ENCODE measurements at places on chromosomes 7 and 10.

DNA sequence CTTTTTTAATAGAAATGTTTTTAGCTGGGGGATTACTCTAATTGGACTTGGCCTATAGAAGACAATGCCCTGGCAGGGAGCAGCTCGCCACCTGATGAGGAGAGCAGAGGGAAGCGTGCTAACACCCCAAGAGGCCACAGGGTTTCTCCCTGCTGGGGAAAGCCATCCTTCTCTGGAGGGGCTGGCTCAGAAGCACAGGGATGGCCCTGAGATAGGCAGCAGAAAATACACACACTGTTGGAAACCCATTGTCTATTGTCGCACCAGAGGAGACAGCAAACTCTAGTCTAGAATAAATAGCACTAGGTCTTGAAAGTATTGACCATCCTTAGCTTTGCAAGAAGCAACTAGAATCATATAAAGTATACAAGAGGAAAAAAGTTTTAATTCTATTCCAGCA lies 5.4 kb downstream of the COBL start:
- DNase-seq = no peak

- no peak for DNase-seq
Observed at GRCh38 chr10:77548157-77548556, 89.5 kb downstream of the KCNMA1 start.

- DNase-seq = no peak
Observed at GRCh38 chr7:6166443-6166891, 106.0 kb downstream of the CYTH3 start.

DNA sequence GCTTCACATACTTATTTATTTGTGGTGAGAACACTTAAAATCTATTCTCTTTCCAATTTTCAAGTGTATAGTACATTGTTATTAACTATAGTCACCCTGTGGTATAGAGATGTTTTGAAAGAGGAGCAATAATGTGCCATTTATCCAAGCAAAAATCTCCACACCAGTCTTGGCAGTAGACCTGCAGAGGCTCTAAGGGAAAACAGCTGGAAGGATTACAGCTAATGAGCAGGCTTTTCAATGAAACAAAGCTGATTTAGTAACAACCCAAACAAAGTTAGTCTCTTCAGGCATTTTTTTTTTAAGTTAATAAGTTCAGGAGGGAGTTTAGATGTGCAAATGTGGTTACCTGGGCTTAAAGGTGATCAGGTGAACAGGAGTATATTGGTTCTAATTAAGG lies 101.9 kb downstream of the EVX1 start:
- no peak for DNase-seq

DNA sequence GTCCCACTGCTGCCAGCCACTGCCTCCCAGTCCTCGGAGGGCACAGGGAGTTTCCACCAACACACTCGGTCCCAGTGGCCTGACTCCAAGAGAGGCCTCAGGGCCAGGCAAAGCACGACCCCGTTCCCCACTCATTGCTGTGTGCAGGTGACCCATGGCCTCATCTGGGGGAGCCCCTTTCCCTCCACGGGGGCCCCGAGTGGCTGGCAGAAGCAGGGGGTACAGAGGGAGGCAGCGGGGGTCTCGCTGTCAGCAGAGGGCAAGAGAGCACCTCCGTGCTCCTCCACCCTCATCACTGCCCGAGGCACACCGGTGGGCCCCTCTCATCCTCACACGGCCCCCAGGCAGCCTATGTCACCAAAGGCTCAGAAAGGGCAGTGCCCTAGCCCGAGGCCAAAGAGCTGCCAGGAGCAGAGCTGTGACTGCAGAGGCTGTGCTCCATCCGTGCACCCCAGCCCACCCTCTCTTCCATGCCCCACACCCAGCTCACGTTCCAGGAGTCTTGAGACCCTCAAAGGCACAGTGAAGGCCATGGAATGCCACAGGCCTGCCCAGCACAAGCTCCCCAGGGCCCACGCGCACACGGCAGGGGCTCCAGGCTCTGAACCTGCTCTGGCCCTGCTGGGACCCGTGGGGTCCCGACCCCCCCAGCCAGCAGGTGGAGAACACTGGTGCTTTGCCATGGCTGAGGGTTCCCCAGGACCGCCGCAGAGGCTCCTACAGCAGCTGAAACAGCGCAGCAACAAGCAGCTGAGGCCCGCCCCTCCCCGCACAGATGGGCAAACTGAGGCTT lies 25.9 kb downstream of the MICALL2 start:
- DNase-seq = no peak

DNA sequence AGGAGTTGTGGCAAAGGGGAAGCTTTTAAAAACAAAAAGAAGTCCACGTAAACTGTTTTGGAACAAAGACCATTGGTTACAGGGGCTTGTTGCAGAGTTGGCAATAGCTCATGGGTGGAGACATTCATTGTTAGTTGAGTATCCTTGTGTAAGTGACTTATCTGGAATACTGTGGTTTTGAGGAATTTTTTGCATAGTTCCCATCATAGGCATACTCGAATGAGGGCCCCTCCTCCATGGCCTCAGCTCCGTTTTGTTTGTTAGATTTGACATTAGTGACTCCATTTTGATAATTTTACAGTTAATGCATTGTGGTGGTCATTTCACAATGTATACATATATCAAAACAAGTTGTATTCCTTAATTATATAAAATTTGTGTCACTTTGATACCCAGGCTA lies 12.8 kb upstream of the SMKR1 start:
- no peak for DNase-seq

GRCh38 chr10:27158421-27158820 lies 3.3 kb downstream of the MASTL start:
- no peak for DNase-seq

- no peak for DNase-seq
Observed at GRCh38 chr7:155337946-155338631, 40.4 kb downstream of the INSIG1 start.

DNA sequence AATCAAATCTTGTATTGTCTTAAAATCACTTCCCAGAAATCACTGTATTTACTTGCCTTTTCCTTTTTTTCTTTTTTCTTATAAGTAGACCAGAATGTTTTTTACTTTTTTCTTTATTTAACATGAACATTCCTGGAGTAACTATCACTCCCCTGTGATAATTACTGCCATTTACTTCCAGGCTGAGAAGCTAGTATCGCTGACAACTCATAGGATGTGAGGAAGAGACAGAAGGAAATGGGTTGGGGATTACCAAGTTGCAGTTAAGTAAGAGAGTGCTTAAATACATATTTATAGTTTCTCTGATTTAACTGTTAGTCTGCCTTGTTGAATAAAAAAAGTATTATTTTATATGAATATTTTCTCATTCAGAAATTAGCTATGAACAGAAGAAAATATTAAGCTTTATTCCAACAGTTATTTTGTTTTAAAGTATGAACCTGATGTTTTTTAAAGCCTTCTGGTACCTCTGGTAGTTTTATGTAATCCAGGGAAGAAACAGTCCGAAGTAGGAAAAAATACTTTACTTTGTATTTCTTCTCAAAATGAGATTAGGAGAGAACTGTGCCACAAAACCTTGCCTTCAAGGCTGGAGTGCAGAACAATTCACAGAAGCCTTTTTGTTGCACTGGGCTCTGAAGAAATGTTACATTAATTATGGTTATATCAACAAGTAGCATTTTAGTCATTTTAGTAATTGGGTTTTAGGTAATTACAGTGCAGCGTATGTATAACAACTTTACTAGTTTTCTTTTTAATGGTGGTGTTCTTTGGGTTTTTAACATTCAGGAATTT lies 72.8 kb downstream of the SHOC2 start:
- DNase-seq = no peak

DNA sequence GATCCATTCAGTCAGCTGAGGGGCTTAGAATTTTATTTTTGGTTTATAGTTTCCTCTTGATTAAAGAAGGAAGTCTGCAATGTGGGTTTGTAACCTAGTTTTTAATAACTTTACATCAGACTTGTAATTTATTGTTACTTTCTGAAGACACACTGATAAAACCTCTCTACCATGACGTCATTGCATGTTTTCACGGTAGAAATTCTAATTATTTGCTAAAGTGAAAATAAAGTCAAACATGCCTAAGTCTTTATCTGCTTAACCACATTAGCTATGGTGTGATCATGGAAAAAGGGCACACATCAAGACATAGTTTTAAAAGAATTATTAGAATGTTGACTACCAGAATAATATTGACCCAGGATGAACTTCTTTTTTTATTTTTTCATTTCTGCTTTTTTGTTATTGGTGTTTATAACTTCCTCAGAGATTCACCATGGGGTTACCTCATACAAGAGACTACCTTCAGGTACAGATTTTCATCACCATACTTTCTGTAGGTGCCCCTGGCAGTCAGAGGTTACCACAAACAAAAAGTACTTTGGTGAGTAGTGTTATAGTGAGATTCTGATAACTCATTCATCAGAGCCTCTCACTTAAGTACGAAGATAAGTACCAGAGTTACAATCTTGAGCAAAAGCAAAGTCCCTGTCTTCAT lies 7.0 kb upstream of the PANK1 start:
- no peak for DNase-seq

- no peak for DNase-seq
Observed at GRCh38 chr7:12557282-12557681, 13.2 kb upstream of the SCIN start.

DNA sequence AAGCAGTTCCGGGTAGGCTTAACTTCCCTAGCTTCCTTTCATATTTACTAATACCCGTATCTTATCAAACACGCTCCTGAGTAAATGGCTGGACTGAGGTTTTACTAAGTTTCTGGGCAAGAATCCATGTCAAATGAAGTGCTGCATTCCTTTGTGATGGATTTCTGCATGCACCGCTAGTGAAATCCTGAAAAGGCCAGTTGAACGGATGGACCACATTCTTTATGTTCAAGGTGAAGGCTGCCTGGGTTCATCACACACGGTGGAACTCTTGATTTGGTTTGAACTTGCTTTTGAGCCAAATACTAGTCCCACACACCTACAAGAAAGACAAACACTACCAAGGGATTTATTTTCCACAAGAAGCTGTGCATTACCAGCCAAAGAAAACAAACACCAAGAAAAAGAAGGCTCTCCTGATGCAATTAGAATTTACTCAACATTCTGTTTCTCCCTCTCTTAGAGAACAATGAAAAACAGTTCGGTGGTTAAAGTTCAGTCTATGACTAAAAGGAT lies 255.0 kb upstream of the SEMA3C start:
- DNase-seq = no peak

GRCh38 chr10:73812657-73813056 lies 1.3 kb upstream of the NDST2 start:
- no peak for DNase-seq

GRCh38 chr7:43332193-43332796 lies 219.8 kb downstream of the HECW1 start:
- no peak for DNase-seq

GRCh38 chr10:8962249-8962648 lies 907.8 kb downstream of the GATA3 start:
- no peak for DNase-seq

DNA sequence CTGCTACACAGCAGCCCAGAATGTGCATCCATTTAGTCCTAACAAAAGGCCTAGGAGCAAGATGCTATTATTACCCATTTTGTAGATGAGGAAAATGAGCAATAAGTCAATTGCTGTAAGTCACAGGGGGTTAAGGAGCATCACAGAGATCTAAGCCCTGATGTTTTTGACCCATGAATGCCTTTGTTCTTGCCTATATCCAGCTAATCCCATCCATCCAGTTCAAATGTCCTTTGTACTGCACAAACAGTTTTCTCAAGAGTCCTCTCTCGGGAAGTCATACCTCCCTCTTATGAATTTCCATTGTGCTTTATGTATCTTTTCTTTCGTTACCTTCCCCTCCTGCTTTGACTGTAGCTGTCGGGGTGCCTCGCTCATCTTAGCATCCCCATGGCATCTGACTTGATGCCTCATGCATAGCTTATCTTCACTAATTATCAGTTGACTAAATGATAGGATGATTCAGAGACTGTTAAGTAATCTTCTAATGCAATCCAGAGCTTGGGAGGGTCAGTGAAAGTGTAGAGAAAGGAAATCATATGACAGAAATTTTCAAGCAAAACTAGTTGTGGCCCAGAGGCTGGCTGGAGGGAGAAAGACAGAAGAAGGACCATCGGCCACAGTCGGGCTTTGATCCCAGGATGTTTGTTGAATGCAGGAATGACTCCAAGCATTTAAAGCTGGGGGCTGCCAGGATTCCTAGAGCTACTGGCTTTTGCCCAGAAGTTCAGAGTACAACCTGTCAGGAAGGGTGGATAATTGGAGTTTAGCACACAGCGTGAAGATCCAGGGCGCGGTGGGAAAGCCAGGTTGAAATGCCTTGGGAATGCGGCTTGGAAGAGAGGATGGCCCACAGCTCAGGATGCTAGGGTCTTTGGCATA lies 23.5 kb downstream of the BLVRA start:
- DNase-seq = no peak

- no peak for DNase-seq
Observed at GRCh38 chr10:118101501-118101900, 54.8 kb upstream of the RAB11FIP2 start.

DNA sequence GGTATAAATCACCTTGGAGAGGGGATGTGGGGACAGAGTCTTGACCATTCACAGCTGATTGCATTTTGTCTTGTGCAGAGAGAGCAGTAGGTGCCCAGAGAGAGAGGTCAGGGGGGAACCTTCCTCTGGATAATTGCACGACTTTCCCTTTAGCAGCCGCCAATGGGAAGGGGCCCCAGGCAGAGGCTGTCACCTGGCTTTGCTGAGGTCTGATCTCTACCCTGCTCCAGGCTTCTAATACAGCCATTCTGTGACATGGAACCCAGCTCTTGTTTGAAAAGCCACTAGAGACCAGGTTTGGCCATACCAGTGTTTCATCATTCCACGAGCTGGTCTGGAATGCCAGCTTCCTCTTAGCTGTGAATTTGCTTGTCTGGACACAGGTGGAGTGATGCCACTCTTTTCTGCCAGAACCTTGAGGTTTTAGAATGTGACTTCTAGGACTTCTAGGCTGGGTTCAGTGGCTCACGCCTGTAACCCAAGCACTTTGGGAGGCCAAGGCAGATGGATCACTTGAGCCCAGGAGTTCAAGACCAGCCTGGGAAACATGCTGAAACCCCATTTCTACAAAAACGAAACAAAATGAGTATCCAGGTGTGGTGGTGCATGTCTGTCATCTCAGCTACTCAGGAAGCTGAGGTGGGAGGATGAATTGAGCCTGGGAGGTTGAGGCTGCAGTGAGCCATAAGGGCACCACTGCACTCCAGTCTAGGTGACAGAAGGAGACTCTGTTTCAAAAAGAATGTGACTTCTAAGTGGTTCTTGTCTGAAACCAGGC lies 159.9 kb downstream of the CAMK1D start:
- no peak for DNase-seq

DNA sequence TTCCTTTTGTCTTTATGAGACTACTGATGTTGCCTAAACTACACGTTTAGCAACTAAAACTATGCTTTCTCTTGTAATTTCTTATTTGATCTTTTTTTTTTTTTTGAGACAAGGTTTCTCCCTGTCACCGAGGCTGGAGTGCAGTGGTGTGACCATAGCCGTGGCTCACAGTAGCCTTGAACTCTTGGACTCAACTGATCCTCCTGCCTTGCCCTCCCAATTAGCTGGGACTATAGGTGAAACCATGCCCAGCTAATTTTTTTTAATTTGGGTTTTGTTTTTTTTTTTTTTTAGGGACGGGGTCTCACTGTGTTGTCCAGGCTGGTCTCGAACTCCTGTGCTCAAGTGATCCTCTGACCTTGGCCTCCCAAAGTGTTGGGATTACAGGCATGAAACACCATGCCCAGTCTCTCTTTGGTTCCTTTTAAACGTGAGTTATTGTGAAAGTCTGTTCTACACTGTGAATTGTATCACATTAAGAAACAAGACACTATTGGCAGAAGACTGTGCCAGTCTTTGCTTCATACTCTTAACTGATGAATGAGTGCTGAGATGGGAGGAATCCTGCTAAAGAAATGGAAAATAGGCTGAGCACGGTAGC lies 6.4 kb downstream of the TMEM248 start:
- DNase-seq = no peak

GRCh38 chr7:75719626-75720025 lies 19.1 kb downstream of the HIP1 start:
- DNase-seq = no peak

Measured in hindlimb muscle (tissue), 1 donor.